ENCODE measurements at places on chromosomes 3 and 15.

DNA sequence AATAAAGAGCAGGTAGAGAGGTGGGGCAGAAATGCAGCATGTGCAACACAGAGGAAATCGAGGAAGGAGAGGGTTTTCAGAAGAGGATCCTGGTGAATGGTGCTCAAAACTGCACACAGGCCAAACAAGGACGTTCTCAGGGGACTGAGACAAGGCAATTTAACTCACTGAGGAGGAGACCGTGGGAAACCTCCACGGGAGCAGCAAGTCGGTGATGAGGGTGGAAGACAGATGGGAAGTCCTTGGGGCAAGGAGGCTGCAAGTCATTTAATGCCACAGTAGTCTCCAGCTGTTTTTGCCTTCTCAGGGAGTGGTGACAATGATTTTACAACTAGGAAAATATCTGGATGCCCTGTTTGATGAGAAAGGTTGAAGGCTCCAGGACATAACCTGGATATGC is 11.5 kb upstream of the PDIA5 start:
- no peak for DNase-seq

DNA sequence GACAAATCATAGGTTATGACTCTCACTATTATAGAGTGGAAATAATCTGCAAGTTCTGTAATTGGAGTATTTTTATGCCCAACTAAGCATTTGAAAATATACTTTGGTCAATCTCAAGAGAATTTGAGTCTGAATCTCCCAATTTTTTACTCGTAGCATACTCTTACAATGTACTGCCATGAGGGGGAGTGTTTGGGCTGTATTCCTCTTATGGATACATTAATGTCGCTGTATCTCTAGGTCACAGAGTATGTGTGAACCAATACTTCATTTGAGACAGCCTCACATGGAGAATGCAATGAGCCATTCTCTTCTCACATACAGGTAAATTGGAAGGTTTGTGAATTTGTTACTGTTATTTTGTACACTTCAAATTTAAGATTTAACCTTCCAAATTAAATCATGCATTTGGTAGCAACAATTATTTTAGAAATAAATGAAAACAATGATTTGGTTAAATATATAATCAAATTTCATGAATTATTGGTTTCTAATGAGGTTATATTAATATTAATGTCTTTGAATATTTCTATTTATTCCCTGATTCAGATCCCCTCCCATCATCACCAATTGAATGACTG is 5.5 kb upstream of the CD200 start:
- peak; percentile 61 for DNase-seq

- no peak for DNase-seq
These were observed 5.8 kb downstream of the TTC21A start for GRCh38 chr3:39113291-39113690.

- DNase-seq = no peak
These were observed 23.7 kb downstream of the TPRA1 start for GRCh38 chr3:127566833-127567232.

DNA sequence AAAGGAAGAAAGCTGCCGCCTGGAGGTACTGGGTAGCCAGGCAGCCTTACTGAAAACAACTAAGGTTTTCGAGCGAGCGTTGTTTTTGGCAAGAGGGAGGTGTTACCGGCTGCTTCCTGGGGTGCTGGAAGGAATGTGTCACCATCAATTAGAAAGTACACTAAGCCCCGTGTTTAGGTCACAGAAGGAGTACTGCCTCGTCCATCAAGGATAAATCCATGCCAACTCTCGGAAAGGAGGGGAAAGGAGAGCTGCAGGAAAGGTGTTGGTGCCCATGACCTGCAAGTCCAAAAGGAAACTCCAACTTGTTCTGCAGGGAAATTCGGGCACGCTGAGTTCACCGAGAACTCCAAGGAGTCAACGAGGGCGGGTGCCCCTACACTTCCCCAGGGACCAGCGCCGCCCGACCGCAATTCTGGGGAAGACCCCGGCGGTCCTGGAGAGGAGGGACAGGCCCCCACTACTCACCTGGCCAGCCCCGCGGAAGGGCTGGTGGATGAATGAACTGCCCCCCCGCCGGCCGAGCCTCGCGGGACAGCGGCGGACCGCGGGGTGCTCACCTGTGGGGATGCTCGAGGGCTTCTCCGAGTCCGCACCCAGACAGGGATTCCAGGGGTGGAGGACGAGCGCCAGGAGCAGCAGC is 542 bp downstream of the PLOD2 start:
- peak; percentile 69 for DNase-seq

DNA sequence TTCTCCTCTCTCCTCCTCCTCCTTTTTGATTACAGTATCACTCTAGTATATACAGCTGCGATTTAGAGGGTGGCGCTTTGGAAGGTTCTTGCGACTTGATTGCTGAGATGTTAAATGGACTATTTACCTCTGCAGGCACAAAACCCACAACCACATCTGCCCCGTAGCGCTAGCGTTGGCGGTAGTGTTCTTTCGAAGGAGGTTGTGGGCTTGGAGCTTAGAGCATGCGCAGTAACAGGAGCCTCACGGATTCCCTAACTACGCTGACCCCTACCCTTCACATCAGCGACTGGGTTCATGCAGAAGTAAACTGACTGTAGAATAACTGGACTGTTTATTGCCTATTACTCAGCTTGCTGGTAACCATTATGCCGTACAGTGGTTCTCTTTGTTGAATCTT is 58.0 kb downstream of the CGGBP1 start:
- no peak for DNase-seq

- DNase-seq = no peak
These were observed 38.1 kb upstream of the RASA2 start for GRCh38 chr3:141448606-141449220.

GRCh38 chr3:120642368-120642948 is 39.6 kb downstream of the HGD start:
- no peak for DNase-seq

GRCh38 chr3:136939489-136939888 is 18.3 kb upstream of the IL20RB start:
- DNase-seq = no peak

DNA sequence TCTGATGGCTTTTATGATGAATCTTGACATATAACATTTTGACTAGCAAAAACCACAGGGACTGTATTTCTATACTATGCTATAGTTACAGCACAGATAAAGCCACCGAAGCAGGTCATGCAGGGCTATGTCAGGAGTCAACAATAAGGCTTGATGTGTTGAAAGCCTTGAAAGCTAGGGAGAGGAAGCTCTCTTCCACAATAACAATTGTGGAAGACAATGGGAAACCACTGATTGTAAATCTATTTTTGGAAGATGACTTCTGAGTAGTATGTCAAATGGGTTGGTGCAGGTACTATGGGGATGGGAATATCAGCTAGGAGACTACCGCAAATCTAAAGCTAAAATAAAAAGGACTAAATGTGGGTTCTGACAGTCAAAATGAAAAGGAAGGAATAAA is 4.0 kb upstream of the AQR start:
- DNase-seq = no peak

GRCh38 chr15:50059203-50059772 is 59.7 kb downstream of the ATP8B4 start:
- no peak for DNase-seq

GRCh38 chr3:12638105-12638504 is 25.8 kb downstream of the RAF1 start:
- no peak for DNase-seq

DNA sequence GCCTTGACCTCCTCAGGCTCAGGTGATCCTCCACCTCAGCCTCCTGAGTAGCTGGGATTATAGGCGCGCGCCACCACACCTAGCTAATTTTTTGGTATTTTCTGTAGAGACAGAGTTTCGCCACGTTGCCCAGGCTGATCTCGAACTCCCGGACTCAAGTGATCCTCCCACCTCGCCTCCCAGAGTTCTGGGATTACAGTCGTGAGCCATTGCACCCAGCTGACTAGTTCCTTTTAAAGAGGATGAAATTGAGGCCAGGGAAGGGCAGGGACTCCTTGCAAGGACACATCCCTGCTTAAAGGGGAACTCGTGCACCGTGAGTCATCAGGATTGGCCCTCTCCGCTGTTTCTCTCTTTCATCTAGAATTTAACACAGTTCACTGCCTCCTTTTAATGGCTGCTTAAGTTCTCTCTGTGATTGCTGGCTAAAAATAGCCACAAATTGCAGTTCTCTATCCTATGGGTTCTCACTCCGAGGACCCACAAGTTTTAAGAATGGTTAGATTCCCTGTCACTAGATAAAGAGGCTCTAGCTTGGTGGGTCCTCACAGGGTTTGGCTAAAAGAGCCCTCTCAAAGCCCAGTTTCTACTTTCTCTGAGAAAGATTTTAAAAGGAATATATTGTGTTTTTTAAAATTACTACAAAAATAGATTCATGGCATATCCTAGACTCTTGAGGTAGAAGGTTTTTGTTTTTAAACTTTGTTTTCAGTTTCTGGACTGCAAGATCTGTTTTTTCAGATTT is 1.4 kb downstream of the CRTAP start:
- DNase-seq = no peak

GRCh38 chr3:177807150-177807875 is 610.0 kb upstream of the TBL1XR1 start:
- DNase-seq = no peak

GRCh38 chr15:85623315-85624049 is 171.2 kb downstream of the KLHL25 start:
- no peak for DNase-seq
